Forelimb muscle (tissue), 1 donor: ENCODE measurements at places on chromosomes 12 and 14.

GRCh38 chr12:116689979-116690744 lies 47.7 kb downstream of the SPRING1 start:
- DNase-seq, result no peak

GRCh38 chr12:49603721-49604120 lies 1.7 kb downstream of the FAM186B start:
- DNase-seq, result no peak

DNA sequence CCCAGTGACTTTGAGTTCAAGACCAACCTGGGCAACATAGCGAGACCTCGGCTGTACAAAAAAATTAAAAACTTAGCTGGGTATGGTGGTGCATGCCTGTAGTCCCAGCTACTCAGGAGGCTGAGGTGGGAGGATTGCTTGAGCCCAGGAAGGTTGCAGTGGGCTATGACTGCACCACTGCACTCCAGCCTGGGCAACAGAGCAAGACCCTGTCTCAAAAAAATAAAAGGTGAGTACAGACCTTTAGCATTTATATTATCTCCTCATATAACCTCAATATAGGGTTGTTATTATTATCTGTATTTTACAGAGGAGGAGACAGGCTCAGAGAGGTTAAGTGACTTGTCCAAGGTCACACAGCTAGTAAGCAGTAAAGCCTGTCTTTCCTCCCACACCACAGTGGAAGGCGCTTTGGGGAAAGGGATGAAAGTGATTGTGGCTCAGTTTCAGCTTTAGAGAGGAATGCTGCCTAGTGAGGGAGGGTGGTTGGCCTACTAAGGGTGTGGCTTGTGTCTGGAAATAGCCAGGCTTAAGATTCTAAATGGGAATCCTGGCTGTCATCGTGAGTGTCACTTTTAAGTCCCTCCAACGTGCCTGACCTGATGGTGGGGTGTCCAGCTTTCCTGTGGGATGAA lies 7.2 kb downstream of the TPCN1 start:
- no peak for DNase-seq

DNA sequence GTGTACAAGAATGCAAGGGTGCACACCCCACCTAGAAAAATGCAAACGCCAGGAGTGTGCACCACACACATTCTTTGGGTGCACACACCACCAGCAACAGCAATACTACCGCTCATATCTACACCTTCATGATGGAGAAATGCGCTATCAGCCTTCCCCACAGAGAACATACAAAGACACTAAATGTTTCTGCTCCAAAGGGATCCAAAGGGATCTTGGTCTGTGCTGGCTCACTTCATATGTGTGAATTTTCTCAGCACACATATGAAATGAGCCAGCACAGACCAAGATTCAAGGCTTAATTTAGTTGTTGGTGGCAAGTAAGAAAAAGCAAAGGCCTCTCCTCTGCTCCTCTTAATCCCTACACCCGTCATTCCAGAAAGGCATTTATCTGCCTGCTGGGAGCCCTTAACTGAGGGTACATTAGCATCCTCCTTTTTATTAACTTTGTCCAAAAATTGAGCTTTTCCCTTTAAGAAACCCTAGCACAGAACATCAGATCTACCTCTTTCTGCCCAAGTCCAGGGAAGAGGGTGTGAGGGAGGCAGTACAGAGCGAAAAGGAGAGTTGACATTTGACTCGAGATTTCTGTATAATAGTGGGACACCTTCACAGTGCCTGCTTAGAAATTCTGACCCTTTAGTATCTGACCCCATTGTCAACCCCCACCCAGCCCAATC lies 8.3 kb downstream of the BMP4 start:
- DNase-seq, result no peak

DNA sequence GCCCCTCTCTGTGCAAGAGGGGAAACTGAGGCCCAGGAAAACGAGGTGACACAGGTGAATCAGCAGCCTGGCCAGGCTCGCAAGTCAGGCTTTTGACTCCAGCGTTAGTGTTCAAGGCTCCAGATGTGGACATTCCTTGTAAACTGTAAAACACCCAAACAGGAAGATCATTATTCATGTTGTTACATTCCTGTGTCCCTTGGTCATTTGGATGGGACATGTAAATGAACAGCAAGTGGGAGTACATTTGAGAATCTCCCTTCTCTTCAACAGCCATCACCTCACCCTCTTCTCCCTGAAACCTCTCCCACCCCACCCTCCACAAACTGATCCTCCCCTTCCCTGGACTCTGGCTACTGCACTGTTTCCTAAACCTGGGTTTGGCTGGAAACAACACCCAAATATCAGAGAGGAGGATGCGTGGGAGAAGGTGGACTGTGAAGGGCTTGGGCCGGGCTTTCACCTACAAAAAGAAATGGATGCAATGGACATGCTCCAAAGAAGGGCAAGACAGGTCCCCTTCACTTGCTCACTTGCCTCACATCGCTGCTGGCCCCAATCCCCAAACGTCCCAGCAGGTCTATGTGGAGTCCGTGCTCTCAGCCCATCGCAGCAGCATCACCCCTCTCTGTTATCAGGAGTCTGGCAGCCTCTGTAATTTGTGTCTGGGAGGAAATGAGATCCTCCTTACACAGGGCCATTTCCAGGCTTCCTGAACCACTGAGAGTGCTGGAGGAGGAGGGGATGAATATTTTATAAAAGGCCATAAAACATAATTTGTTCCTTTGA lies 76.7 kb downstream of the GALNT8 start:
- DNase-seq, result no peak

DNA sequence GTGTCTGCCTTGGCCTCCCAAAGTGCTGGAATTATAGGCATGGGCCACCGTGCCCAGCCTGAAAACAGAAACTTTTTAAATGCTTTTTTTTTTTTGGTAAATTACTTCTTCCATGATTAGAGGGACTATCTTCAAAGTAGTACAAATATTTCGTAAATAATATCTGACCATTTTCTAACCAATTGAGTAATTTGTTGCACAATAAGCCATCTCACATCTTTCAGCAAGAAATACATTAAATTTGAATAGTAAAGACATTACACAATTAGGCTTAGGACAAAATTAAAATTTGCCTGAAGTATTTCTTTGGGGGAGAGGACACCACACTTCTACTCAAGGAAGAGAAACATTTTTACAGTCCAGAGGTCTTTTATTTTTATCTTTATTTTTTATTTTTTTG lies 84.7 kb upstream of the STRN3 start:
- DNase-seq, result no peak

GRCh38 chr12:105170139-105170538 lies 62.6 kb downstream of the WASHC4 start:
- DNase-seq, result no peak

- DNase-seq, result no peak
Measured at GRCh38 chr14:58805605-58806409, 168.0 kb downstream of the DACT1 start.

GRCh38 chr14:49193332-49194065 lies 392.7 kb downstream of the RPS29 start:
- DNase-seq, result no peak

DNA sequence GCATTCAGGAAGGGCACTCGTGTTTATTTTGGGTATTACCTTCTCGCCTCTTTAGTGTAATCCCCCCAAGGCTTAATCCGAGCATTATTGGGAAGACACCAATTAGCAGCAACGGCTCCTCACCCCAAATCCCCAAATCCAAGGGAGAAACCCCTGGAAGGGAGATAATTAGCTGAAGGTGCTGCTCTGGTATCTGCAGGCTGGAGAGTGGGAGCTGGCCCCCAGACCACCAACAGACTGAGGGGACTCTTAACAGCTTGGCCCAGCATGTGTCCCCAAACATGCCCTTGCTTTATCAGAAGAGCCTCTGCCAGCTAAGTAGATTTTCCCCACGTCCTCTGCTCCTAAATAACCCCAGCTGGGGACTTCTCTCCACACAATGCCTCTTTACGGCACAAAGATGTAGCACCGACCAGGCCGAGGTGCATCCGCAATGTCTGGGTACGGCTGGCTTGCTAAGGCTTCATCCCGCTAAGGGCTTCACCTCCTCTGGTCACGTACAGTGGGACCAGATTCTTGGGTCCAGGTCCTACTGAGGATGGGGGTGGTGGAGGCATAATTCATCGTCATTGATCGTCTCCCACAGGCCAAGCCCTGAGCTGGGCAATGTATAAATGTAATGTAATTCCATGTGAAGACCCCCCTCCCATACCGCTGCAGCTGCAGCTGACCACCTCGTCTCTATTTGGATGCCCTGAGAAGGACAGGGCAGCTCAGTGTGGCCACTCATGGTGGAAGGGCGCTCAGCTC lies 123.7 kb upstream of the GSC start:
- no peak for DNase-seq

GRCh38 chr12:131471271-131471905 lies 239.5 kb upstream of the SFSWAP start:
- DNase-seq, result no peak

DNA sequence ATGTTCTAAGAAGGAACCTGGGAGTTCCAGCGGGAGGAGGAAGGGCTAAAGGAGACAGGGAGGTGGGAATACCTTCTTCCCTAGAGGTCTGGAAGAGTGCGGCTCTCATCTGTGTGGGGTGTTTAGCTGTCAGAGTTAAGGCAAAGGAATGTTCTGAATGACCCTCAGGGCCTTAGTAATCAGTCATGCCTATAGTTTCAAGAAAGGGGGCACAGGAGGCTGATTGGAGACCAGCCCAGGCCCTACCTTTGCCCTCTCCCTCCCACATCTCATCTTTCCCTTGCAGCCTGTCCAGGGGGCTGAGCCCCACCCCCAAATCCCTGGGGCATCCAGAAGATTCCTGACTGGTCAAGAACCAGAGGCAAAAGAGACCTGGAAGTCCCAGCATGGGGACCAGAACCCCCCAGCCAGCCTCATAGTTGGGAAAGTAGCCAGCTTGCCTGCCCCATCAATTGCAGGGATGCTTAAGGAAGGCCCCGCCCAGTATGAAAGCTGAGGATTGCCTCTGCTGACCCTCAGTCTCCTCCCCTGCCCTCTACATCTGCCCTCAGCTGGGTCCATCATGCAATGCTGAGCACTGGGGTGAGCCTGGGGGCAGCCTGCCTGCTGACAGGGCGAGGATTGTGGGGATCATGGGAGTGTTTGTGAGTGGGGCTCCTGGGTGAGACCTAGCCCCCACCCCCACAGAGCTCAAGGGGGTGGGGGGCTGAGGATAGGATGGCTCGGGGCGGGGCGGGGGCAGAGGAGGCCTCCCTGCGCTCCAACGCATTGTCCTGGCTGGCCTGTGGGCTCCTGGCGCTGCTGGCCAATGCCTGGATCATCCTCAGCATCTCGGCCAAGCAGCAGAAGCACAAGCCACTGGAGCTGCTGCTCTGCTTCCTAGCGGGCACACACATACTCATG lies 1.8 kb downstream of the GPR162 start:
- DNase-seq, result no peak
